ENCODE measurements at places on chromosomes 5 and 9. TPM values are rescaled to one million over a fixed set of nuclear protein-coding genes. Genes with fewer than 3 reads are reported as not detected.

The ANKHD1 gene
- polyA plus RNA-seq, result 162 TPM

The FOXD4 gene
- polyA plus RNA-seq, result 0.62 TPM

The CTXN3 gene
- not detected for polyA plus RNA-seq

The TMEM167A gene
- 109 TPM for polyA plus RNA-seq

The PTGR1 gene
- 278 TPM for polyA plus RNA-seq

The TLX3 gene
- not detected for polyA plus RNA-seq

The XPA gene
- 46.7 TPM for polyA plus RNA-seq

The LHX3 gene
- not detected for polyA plus RNA-seq

The SIT1 gene
- polyA plus RNA-seq, result 0.32 TPM

The RAB3C gene
- 2.6 TPM for polyA plus RNA-seq

The CCDC127 gene
- 13.8 TPM for polyA plus RNA-seq

The PCSK5 gene
- polyA plus RNA-seq, result 18.0 TPM

The RORB gene
- polyA plus RNA-seq, result 0.20 TPM

The TMEM215 gene
- 0.12 TPM for polyA plus RNA-seq

The LCN15 gene
- 0.23 TPM for polyA plus RNA-seq

The ZNF79 gene
- polyA plus RNA-seq, result 6.9 TPM

The OR1Q1 gene
- polyA plus RNA-seq, result not detected

The MACROH2A1 gene
- 242 TPM for polyA plus RNA-seq

GRCh38 chr5:101783241-101784013 lies 512.7 kb downstream of the SLCO4C1 start:
- DNase-seq, result peak; percentile 18

- no peak for DNase-seq
Measured at GRCh38 chr5:146344155-146345118, 5.8 kb downstream of the POU4F3 start.

- DNase-seq, result no peak
Measured at GRCh38 chr9:37988602-37989001, 80.4 kb downstream of the SHB start.

GRCh38 chr5:32190095-32190494 lies 16.0 kb upstream of the GOLPH3 start:
- peak; percentile 38 for DNase-seq

- no peak for DNase-seq
Measured at GRCh38 chr5:113093558-113093957, 117.0 kb downstream of the DCP2 start.

- DNase-seq, result no peak
Measured at GRCh38 chr5:134552301-134552700, 26.8 kb downstream of the JADE2 start.

DNA sequence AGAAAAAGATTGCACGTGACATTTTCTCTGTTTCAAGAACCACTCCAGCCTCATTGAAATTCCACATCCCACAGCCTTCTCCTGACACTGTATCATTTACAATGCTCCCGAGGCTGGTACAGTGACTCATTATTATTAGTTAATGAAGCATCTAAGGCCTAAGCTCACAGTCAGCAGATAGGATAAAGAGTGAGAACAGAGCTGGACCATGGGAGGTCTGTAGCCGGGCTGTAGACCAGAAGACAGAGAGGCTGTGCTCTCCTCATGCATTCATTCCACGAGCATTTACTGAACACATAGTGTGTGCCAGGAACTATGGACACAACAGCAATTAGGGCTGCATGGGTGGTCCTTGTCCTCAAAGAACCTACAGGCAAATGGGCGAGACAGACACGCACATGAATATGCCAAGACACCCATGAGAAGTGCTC lies 47.3 kb upstream of the GALNT10 start:
- no peak for DNase-seq

DNA sequence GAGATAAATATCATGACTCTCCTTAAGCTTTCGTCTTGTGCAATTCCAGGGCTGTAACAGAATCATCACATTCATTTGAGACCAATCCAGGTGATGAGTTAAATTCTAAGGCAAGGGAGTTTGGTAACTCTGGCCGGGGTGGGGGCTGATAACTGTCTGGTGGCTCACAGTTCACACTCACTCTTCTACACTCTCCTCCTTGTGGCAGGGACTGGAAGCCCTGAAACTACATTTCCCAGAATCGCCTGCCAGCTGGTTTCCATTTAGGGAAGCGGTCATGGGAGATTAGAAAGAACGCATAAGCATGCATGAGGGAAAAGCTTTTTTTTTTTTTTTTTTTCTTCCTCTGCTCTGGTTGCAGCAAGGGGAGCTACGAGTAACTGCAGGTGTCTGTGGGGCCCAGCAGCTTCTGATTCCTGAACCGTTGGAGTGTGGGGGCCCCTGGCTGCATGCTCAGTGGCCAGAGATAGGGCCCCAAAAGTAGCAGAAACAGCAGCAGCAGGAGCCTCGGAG lies 154.8 kb upstream of the TBC1D2 start:
- DNase-seq, result peak; percentile 80

- DNase-seq, result no peak
Measured at GRCh38 chr5:16534280-16534679, 68.7 kb upstream of the ZNF622 start.

DNA sequence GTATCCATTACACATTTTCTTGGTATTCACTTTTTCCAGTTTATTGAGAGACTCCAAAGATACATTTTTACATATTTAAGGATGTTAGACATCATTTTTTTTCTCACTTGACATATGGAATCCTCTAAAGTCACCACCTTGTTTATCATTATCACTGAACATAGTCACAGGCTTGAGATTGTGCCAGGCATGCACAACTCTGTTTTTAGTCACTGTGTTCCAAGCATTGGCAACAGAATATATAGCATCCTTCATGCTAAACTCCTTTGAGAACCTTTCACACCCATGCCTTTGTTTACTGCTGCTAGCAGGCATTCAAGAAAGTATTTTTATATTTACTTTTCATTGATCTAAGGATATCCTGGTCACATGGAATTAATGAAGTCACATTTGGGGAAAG lies 668.6 kb upstream of the ARRDC3 start:
- no peak for DNase-seq

DNA sequence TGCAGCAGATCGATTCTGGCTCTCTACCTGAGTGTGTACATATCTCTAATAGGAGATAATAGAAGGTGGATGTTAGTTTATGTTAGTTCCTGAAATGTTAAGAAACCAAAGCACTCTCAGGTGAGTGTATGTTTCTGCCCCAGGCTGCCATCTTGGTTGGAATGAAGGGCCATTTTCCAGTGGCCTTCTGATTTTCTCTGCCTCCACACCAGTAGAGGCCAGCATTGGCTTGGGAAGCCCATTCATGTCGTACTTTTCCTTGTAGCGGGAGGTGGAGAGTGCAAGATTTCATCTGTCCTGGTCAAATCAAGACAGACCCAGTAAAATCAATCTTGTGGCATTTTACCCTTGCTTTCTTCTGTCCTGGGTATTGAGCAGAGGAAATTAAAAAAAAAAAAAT lies 91.0 kb downstream of the GAS1 start:
- DNase-seq, result no peak

- no peak for DNase-seq
Measured at GRCh38 chr5:36366883-36367282, 65.2 kb upstream of the RANBP3L start.

- DNase-seq, result peak; percentile 39
Measured at GRCh38 chr9:9284201-9284600, 1328.6 kb downstream of the PTPRD start.

DNA sequence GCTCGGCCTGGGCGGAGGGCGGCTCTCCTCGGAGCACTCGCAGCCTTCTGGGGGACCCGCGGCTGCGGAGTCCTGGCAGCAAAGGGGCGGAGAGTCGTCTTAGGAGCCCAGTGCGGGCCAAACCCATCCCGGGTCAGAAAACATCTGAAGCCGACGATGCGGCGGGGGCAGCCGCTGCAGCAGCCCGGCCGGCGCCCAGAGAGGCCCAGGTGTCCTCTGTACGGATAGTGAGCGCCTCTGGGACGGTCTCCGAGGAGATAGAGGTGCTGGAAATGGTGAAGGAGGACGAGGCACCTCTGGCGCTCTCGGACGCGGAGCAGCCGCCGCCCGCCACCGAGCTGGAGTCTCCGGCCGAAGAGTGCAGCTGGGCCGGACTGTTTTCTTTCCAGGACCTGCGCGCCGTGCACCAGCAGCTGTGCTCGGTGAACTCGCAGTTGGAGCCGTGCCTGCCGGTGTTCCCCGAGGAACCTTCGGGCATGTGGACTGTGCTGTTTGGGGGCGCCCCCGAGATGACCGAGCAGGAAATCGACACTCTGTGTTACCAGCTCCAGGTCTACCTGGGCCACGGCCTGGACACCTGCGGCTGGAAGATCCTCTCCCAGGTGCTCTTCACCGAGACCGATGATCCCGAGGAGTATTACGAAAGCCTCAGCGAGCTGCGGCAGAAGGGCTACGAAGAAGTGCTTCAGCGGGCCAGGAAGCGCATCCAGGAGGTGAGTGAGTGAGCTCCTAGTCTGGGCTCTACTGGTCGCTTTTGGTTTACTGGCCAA lies 1.2 kb downstream of the JMY start:
- DNase-seq, result no peak

- no peak for DNase-seq
Measured at GRCh38 chr9:133991964-133992779, at the start of gene VAV2. TSS of gene VAV2 (minus strand) at chr9:133992324. CDS start at chr9:133992278, 46 bp downstream.

GRCh38 chr5:126100767-126101166 lies 322.4 kb upstream of the GRAMD2B start:
- DNase-seq, result no peak

GRCh38 chr5:142164315-142164714 lies 55.7 kb downstream of the NDFIP1 start:
- no peak for DNase-seq

- DNase-seq, result no peak
Measured at GRCh38 chr5:56011835-56012234, 17.1 kb upstream of the IL6ST start.

DNA sequence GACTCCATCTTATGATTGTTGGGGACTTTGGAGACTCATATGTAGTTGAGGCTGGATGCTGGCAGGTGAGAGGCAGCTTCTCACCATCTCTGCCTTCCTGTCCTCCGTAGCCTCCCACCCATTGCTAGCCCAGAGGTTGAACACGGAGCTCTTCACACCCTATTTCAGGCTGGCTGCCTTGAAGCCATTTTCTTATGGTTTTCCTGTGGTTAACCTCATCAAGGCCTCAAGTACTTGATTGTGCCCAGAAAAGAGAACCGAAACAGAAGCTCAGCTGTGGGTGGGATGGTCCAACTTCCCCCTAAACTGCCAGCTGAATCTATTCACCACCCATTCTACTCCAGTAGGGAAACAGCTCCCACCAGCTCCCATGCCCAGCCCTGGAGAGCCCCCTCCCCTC lies 102.9 kb downstream of the LIFR start:
- DNase-seq, result no peak

DNA sequence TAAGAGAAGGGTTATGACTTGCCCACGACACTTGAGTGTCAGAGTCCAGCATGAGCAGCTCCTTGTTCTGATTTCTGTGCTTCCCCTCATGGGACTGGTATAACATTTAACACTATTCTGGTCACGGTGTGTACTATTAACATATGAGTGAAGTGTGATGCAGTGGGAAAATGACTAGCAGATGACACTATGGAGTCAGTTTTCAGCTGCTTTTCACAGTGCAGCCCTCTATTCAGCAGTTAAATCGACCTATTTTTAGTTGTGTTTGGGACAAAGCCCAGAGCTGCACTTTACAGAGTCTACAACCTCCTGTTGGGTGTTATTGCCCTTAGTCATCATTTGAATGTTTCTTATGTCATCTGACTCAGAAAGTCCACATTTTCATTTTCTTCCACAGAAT lies 59.1 kb downstream of the CHSY3 start:
- no peak for DNase-seq

DNA sequence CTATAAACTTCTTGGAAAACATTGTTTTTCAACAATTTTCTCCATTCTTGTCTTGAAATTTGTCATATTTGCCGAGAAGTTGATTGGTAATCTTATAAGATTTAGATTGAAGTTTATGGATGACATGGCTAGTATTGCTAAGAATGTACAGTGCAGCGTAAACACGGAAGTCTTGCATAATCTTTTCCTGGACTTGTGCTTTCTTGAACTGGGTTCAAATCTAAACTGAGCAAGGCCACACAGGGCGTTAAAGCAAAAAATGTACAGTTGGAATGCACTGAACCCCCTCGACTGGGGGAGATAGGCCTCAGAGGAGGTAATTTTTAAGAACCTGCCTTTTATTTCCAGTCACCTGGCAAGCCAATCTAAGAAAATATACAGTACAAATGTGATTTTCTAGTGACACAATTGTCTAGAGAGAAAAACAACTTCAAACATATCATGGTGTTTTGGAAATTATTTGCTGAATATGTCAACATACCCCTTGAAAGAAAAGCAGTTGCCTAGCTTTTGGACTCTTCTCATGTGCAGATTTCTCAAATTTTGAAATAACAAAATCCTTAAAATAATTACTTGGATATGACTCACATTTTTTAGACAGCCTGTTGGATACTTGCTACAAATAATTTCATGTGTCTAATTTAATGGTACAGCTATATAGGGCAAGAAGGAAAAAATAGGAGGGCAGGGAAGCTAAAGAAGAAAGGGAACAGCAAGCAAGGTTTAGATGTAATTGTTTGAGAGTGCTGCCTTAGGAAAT lies 18.5 kb upstream of the GAS1 start:
- no peak for DNase-seq

- DNase-seq, result no peak
Measured at GRCh38 chr5:176798949-176799348, 11.4 kb upstream of the UNC5A start.

GRCh38 chr5:79612667-79613198 lies 492 bp downstream of the TENT2 start:
- no peak for DNase-seq

Data from left kidney (tissue), 8 donors.